ENCODE measurements at places on chromosomes 1 and 21.
A peak's percentile ranks its signal among the peaks of the same experiment; 100 is the strongest.

DNA sequence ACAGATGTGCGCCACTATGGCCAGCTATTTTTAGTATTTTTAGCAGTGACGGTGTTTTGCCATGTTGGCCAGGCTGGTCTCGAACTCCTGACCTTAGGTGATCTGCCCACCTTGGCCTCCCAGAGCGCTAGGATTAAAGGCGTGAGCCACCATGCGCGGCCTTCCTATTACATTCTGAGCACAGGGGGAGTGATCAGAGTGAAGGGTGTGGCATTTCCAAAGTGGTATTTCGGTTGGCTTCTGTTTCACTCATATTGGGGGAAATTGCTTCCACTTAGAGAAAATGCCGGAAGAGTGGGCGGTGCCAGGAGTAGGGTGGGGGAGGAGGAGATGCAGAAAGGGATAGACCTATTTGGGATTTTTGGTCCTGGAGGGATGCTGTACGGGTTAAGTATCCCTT lies 4.3 kb downstream of the PIK3CD start:
- no peak for DNase-seq

GRCh38 chr1:84505493-84506001 lies 639 bp upstream of the SPATA1 start:
- DNase-seq, result peak; percentile 65

DNA sequence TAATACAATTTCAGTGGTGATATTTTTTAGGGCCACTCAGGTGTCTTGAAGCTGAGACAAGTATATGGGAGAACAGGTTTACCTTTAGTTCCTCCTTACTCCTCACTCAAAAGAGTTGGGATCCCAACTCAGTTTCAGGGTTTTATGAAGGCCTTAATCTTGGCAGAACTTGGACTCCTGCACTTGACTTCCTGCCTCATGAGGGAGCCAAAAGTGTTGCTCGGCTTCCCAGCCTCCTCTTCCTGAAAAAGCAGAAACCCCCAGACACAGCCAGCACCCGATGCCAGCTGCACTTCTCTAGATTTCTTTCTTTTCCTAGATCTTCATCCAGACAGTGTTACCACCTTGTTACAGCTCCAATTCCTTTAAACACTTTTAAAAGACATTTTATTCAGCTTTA lies 70.8 kb upstream of the TMPRSS2 start:
- no peak for DNase-seq

DNA sequence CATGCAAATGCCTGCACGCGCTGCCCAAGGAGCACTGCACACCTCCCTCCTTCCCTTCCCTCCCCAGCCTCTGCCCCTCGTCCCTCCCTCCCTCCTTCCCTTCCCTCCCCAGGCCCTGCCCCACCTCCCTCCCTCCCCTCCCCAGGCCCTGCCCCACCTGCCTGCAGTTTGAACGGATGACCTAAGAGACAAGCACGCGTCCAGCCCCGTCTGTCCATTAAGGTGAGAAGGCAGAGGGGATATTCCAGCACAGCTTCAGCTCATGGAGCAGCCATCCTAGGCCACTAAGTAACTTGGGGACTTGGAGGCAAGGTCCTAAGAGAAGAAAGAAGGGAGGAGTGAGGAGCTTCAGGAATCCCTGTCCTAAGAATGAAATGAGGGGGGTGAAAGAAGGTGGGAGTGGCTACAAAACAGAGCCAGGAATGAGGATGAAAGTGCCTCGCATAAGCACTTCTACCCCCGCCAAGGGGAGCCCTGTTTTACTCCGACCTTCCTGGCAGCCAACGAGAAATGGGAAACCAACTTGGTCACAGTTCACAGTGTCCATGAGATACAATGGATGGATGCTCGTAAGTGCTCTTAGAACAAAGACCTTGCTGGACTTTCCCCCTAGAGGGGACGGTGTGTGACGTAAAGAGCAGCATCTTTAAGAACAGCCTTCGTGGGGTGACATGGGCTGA lies 21.3 kb upstream of the EFHD2 start:
- no peak for DNase-seq

DNA sequence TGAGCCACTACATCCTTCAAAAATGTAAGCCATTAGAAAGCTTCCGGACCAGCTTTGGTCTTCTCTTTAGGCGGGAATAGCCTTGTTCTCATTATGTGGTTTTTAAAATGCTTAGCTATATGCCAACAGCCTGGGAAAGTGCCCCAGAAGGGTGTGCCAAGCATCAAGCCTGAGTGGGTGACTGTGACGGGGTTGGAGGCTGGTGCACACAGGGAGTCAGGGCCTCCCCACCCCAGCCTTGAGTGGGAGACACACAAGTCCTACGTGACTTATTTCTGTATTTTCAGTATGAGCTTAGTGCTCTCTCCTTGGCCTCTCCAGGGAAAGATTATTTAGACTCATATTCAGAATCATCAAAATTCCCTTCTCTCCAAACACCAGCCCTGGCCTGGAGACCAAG lies 9.8 kb downstream of the UBASH3A start:
- DNase-seq, result no peak

DNA sequence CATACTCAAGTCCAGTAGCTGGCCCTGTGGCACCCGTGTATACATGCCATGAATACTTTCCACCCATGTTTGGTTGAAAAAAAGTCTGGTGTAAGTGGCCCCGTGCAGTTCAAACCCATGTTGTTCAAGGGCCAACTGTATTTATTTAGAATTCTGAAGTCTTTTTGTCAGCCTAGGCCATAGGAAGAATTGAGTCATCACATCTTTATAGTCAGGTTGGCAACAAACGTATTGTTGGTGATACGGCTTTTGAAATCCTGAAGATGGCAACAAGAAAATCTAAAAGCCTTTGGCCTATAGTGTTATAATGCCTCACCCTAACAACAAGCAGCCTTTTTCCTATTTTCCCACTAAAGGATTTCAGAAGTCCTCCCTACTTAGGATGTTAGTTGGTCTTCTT lies 363.6 kb downstream of the PLPP3 start:
- DNase-seq, result peak; percentile 32

GRCh38 chr1:26923711-26924110 lies 2.2 kb downstream of the NUDC start:
- DNase-seq, result no peak

DNA sequence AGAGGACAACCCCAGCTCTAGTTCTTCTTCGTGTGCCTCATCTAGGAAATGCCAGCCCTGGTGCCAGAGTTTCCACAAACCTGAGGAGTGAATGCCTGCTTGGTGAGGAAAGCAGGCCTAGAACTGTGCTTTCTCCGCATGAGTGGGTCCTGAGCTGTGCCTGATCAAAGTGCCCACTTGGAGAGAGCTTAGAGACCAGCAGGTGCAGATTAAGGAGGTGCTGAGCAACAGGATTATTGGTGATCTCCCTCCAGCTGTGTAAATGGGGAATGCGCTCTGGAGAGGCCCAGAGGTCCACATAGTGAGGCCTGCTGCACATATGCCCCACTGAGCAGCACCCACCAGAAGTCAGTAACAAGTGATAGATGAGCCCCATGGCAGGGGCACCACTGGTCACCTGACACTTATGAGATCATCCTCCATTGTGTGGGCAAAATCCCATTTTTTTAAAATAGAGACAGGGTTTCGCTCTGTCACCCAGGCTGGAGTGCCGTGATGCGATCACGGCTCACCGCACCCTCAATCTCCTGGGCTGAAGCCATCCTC lies 127.2 kb upstream of the ZC3H12A start:
- DNase-seq, result no peak

GRCh38 chr21:31426235-31426797 lies 82.3 kb upstream of the TIAM1 start:
- no peak for DNase-seq

GRCh38 chr1:26124418-26125331 lies 13.1 kb downstream of the PDIK1L start:
- DNase-seq, result no peak

- no peak for DNase-seq
These were observed 4.6 kb upstream of the SLC6A9 start for GRCh38 chr1:44035726-44036408.

DNA sequence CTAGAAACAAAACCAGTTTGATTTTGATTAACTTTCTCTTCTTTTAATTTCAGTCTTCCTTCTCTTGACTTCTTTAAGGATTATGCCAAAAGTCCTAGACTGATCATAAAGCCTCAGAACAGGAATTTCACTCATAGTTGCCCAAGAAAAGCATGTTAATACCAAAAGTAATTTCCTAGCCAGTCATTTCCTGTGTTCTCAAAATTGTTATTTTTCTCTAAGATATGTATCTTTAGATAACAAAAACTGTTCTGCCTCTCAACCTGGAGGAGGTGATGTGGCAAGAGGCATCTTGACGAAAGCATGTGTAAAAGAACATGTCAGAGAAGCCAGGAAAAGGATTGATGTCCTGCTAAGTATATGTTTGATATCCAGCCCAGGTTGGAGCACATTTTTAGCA lies 78.0 kb upstream of the IPO9 start:
- peak; percentile 84 for DNase-seq

DNA sequence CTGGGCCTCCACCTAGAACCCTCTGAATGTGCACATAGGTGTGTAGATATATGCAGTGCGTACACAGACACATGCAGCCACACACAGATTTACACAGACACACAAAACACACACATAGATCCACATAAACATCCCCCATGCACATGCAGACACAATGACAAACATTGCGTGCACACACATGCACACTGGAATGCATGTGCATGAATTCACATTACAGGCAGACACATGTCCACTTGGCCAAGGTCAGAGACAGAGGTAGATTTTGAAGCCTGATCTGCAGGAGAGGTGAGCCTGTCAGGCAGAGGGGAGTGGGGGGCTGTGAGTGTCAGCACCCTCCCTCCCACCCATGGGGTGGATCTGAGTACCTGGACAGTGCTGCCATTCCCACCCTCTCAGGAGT lies 338.5 kb downstream of the PTPRU start:
- no peak for DNase-seq

GRCh38 chr1:82048596-82048995 lies 247.9 kb downstream of the ADGRL2 start:
- DNase-seq, result no peak

DNA sequence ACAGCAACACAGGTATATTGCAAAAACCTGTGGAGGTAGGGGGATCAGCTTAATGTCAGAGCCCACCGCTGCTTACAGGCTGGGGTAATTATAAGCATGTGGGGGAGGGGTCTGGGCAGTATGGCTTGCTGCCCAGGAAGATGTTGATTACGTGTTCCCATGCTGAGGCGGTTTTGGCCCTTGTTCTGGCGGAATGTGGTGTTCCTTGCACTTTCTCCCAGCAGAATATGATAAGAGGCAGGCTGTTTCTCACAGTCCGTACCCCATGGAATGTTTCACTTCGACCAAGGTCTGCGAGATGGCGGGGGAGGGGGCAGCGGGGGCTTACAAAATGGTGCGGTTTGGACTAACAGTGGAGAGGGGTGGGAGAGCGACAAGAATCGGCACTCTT lies 9.8 kb upstream of the HPCAL4 start:
- no peak for DNase-seq

GRCh38 chr1:238753252-238753651 lies 633.1 kb upstream of the CHRM3 start:
- DNase-seq, result no peak

DNA sequence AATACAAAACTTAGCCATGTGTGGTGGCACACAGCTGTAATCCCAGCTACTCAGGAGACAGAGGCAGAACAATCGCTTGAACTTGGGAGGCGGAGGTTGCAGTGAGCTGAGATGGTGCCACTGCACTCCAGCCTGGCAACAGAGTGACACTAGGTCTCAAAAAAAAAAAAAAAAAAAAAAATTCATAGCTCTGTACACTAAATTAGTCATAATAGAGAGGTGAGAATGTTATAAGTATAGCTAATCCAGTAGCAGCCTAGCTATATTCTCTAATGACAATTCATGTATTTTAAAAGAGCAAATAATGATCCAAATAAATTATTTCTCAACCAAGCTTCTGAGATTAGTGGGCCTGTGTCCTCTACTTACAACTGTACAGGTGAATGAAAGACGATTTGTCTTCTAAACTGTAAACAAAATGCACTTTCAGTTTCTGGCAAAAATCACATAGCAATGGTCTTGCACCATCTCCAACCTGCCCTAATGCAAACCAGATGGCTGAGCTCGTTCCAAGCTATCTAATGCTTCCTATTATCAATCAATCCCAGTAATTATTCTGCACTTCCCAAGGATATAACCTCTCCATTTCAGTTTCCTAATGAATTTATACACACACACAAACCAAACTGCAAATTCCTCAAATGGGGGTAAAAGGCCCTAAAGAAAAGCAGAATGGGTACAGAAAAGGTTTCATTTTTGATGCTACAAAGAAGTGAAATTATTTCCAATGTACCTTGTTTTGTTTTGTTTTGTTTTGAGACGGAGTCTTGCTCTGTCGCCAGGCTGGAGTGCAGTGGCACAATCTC lies 56.5 kb downstream of the GATAD2B start:
- no peak for DNase-seq

GRCh38 chr1:17352419-17352909 lies 19.5 kb upstream of the PADI6 start:
- DNase-seq, result no peak

DNA sequence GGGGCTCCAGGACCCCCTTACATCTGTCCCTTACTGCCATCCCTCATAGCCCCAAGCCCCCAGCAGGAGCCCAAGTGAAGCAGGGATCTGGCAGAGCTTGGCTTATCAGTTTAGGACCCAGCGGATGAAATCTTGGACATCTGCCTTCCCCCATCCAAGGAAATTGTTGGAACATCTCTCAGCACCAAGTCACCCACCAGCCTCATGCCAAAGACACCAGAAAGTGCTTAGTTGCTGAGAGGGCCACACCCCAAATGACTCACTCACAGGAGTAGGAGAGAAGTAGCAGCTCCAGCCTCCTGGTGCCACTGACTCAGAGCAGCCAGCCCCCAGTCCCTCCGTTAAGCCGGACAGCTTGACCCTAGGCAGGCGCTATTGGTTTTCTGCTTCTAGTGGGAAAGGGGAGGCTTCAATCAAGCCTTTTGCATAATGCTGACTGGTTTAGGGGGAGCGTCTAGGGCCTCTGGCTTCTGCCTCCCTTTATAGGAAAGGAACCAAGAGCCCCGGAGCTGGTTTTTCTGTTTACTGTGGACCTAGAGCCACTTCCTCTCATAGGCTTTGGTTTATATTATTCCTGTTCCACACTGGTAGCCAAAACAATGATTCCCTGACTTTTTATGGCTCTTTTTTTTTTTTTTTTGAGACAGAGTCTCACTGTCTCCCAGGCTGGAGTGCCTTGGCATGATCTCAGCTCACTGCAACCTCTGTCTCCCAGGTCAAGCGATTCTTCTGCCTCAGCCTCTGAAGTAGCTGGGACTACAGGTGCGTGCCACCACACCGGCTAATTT lies 114.2 kb upstream of the IPO9 start:
- DNase-seq, result peak; percentile 98

GRCh38 chr1:12448746-12449177 lies 169.2 kb downstream of the DHRS3 start:
- DNase-seq, result peak; percentile 56

Data from trophoblast cell (in vitro differentiated cells and primary cell).